Activated effector memory CD4-positive, alpha-beta T cell treated with anti-CD3 and anti-CD28 coated beads, Interleukin-2, amount 50 U/mL, for 16 hours (primary cell): ENCODE measurements at places on chromosomes 4 and X.

GRCh38 chrX:49754233-49754857, 58.6 kb upstream of the PAGE1 start:
- DNase-seq, result peak; percentile 75

- no peak for DNase-seq
Observed at GRCh38 chr4:3192827-3193226, 56.1 kb upstream of the MSANTD1 start.

DNA sequence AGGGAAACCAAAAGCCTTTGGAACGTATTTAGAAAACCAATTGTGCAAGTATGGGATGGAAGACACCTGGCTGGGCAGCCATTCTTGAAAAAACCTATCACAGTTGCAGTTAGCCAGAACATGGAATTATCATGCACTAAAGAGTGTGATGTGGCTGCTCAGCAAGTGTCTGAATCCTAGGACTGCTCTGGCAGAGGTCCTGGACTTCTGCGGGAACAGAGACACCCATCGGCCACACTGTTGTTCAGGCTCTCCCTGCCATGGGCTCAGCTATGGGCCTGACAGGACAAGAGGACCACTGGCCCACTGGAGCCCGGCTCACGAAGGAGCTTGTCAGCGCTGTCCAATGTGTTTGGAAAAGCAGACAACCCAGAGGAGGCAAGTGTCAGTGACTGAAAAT, 115.7 kb upstream of the GPC4 start:
- no peak for DNase-seq

- DNase-seq, result no peak
Observed at GRCh38 chr4:69039071-69039470, 57.2 kb upstream of the UGT2B7 start.

- DNase-seq, result no peak
Observed at GRCh38 chrX:1126738-1127137, 85.7 kb downstream of the CRLF2 start.

- no peak for DNase-seq
Observed at GRCh38 chr4:184162596-184162995, 55.1 kb downstream of the ENPP6 start.

DNA sequence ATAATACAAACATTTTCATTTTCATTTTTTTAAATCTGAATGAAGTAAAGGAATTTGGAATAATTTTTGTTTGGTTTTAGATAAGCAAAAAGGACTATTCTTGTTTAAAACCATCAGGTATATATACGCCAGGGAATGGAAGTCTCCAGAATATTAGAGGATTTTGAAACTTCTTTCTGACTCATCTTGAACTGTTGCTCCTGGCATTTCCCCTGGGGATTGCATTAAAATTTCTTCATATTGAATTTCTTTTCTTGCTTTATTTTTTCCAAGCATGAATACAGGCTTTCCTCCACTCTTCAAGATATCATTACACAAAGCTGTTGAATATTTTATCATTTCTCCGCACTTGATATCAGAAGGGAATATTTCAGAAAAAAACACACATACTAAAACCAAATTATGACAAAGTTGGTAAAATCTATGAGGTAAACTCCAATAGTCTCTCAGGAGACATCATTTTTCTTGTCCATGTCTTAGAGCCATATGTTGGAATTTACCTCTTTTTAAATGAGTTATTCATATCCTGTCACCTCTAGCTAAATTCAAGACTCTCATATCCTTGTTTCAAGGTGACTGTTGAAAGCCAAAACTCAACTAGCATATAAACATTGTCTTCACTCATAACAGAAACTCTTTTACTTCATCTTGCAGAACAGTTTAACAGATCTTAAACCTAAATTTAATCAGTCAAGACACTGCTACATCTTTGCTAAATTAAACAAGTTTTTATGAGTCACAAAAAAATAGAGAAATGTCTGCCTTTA, 20.7 kb upstream of the CSN1S1 start:
- no peak for DNase-seq

GRCh38 chrX:136185401-136186022, 38.2 kb downstream of the FHL1 start:
- DNase-seq, result no peak

DNA sequence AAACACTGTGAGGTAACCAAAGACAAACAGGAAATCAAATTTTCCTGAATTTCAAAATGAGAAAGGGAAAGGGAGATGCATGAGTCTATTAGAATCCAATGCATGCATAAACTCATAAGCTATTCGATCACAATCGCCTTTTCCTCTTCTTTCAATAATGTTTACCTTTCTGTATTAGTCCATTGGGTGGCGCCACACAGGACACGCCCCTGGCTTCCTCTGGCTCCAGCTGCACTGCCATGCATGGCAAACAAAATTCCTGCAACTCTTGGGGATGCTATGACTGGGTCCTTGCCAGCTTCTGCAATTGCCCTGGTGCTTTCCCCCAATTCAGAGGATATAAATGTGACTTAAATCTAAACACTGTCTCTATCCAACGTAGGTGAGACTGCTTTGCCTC, 424.5 kb upstream of the PCDH7 start:
- DNase-seq, result no peak

DNA sequence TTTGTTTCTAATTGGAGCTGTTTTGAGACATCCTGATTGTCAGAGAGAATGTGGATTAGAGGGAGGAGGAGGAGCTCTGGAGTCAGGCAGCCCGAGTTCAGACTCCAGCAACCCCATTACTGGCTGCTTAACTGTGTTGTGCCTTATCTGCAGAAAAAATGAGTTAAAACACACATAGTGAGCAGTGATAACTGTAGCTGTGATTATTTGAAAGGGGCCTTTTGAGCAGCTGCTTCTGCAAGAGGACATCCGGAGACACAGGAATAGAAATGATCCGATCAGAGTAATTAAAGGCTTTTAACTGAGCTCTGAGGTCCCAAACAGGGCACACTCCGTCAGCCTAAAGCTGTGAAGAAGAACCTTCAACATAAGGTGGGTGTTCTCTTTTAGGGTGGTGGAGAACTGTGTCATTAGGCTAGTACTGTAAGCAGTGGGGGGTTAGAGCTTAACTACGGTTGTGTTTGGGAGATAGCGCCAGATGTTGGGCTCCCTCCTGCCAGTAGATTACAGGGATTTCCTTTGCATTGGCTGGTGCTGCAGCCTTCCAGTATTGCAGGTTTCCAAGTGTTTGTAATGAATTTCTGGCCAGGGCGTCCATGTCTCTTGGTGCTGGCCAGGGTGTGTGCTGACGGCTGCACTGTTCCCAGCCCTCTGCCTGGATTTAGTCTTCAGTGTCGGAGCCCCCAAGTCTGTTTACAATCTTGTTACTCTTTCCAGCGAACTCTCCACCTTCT, 24.3 kb downstream of the ADD1 start:
- no peak for DNase-seq
